Substantia nigra (tissue), 51 donors: ENCODE measurements at places on chromosomes 7 and 10.

DNA sequence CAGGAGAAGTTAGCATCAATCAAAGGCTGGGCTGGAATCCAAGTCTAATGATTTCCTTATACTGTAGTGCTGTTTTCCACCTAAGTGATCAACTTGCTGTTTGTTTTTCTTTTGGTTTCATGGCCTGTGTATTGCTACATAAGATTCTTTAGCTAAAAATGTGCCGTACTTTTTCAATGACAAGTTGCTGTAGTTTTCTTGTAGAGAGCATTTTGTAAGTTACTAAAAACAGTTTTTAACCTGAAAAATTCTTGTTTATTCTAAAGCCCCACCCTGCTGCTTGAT is 1.3 kb downstream of the HELLS start:
- no peak for DNase-seq

- DNase-seq = no peak
These were observed 369.6 kb downstream of the FRMD4A start for GRCh38 chr10:13961097-13961496.

- no peak for DNase-seq
These were observed 49.7 kb downstream of the ADCY1 start for GRCh38 chr7:45623740-45624391.

- no peak for DNase-seq
These were observed 14.8 kb downstream of the ZNF33A start for GRCh38 chr10:38025283-38025682.

DNA sequence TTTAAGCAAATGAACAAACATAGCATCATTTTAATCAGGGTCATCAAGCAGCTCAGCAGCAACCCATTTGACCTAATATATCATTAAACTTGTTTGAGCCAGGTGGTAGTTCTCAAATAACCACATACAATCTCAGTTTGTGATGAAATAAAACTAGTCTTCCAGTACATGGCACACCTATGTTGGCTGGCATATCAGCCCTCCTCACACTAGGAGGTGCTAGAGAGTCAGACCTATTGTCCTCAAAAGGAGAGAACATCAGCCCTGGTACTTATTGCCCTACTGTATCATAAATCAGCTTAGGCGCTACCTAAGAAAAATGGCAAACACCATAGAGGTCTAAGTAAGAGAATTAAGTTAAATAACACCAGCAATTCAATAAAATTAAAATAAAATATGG is 81.7 kb downstream of the CABCOCO1 start:
- DNase-seq = no peak

DNA sequence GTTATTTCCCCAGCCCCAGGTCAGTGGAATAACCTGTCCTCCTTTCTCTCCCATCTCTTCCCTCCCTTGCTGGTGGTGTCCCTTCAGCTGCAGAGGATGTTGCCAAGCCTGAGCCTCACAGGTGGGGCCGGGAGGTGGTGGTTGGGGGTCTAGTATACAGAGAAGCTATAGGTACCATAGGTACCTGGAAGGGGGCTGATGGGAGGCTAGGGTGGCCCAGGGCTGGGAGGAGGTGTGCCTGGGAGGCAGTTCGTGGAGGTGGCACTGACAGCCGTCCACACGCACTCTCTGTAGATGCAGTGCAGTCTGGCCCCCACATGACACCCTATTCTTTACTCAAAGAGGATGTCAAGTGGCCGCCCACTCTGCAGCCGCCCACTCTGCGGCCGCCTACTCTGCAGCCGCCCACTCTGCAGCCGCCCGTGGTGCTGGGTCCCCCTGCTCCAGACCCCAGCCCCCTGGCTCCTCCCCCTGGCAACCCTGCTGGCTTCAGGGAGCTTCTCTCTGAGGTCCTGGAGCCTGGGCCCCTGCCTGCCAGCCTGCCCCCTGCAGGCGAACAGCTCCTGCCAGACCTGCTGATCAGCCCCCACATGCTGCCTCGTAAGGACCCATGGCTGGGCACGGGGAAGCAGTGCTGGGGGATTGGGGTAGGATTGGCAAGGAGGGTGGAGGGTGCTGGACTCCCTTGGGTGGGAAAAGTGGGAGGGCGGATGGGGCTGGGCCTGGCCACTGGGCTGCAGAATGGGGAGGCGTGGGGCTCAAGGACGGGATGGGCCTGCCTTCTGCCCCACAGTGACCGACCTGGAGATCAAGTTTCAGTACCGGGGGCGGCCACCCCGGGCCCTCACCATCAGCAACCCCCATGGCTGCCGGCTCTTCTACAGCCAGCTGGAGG is 9.5 kb downstream of the IRF5 start:
- DNase-seq = no peak

- no peak for DNase-seq
These were observed 150.0 kb upstream of the RSU1 start for GRCh38 chr10:16966991-16967865.

- no peak for DNase-seq
These were observed 22.9 kb downstream of the FAM3C start for GRCh38 chr7:121373177-121373576.

GRCh38 chr7:38177621-38178003 is 433 bp upstream of the STARD3NL start:
- DNase-seq = no peak

- DNase-seq = no peak
These were observed 97.2 kb downstream of the PODXL start for GRCh38 chr7:131459256-131459655.

GRCh38 chr10:86726677-86726999 is 29.8 kb upstream of the BMPR1A start:
- DNase-seq = no peak

- DNase-seq = no peak
These were observed 1.1 kb downstream of the ZNF777 start for GRCh38 chr7:149459540-149460452.

- no peak for DNase-seq
These were observed at the start of gene LIPN for GRCh38 chr10:88759366-88760101. TSS of gene LIPN (plus strand) at chr10:88760020. CDS start at chr10:88761406, 1,386 bp downstream.

GRCh38 chr7:109179601-109180000 is 609.9 kb downstream of the DNAJB9 start:
- no peak for DNase-seq

- no peak for DNase-seq
These were observed 1216.4 kb downstream of the CNTNAP2 start for GRCh38 chr7:147332988-147333387.

GRCh38 chr7:99106821-99107241 is 37.1 kb downstream of the SMURF1 start:
- no peak for DNase-seq

DNA sequence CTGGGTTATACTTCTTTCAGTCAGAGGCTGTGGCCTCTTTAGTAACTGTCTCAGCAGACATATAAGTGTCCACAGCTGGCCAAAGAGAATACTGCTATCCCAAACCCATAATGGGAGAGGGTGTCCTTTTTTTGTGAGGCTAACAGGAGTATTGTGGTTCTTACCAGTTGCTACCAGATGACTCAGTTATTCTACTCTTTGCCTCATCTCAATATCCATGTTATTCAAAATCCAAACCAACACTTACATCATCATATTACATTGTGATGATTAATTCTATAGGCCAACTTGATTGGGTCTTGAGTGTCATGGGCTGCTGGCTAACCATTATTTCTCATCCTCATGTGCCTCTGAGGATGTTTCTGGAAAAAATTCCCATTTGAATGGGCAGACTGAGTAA is 120.9 kb downstream of the TMEM168 start:
- no peak for DNase-seq

GRCh38 chr10:107434854-107435253 is 270.3 kb upstream of the SORCS1 start:
- no peak for DNase-seq

DNA sequence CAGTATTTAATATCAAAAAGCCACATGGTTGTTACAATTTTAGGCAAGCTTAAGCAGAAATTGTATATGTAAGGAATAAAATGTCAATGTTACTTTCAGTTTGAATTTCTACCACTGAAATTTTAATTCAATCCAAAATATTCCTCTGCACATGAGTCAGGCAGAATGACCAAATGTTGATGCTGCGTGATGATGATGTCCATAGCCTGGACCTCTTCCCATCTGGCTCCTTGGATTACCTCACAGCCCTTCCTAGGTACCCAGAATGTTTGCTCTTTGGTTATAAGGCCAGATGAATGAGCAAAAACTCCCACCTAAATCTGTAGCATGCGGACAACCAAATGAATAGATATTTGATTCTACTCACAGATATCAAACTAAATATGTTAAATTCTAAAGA is 258.3 kb upstream of the IMMP2L start:
- no peak for DNase-seq

DNA sequence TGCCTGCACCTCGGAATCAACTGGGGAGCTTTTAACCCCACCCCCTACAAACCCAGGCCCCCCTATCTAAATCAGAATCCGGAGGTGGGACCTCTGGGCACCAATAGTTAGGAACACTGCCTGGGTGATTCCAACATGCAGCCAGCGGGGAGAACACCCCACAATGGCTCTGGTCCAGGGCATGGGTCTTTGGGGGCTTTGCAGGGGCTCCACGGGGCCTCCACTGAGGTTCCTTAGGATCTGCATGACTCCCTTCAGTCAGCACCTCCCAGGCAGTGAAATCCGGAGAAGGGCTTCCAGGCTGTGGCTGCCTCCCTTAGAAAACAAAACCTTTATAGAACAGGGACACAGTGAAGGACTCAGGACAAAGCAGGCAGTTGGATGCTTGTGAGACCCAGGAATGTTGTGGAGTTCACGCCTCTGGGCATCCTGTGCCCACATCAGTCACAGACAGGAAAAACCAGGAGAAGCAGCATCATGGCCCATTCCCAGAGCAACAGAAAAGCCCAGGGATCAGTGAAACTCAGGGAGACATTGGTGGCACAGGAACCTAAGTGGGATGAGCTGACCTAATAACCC is 16.5 kb upstream of the AOC1 start:
- no peak for DNase-seq
